Iris pigment epithelial cell (primary cell): ENCODE measurements at places on chromosomes 2 and 18.

DNA sequence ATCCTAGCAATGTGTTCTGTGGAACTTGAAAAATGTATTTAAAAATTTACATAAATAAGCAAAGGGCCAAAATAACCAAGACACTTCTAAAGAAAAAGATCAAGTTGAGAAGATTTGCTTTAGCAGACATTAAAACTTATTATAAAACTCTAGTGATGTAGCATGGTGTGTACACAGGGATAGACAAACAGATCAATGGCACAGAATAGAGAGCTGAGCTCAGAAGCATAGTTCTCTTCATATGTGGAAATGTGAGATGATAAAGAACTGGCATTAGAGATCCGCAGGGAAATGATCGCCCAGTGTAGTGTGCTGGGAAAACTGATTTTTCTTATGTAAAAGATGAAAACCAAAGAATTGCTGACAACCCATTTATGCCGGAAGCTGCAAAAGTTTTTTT is 39.4 kb downstream of the SERPINB8 start:
- no peak for DNase-seq

DNA sequence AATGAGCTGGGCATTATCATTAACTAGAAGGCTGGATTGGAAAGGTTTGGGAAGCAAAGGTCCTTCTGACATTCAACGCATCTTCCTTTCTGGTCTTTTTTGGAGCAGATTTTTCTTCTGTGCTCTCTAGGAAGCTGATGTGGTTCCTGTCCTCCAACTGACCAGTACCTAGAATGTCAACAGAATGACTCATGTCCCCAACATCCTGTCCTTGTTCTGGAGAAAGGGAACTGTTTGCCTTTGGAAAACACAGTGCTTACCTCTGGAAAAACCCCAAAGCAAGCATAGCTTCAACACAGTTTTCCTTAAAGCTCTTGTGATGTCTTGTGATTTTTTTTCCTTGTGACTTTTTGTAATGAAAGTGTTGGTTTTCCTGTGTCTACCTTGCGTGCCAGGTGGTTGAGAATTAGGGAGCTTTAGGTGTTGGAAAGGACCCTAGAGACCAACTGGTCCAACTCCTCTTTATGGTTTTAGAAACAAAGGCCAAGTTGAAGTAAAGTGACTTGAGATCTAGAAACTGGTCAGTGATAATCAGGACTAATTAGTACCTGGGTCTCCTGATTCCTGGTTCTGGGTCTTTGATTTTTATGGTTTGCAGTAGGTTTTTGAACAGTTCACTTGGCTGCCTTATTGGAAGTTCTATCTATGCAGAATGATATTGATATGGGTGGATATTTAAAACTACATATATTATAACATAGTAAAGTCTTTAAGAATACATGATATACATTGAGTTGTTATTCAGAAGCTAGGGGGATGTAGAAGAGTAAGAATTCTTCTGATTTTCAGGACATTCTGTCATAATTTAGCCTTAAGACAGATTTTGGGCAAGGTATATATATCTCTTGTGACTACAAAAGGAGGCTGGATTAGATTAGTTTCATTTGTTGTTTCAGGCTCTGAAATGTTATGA is 70.5 kb downstream of the FMNL2 start:
- DNase-seq: no peak

DNA sequence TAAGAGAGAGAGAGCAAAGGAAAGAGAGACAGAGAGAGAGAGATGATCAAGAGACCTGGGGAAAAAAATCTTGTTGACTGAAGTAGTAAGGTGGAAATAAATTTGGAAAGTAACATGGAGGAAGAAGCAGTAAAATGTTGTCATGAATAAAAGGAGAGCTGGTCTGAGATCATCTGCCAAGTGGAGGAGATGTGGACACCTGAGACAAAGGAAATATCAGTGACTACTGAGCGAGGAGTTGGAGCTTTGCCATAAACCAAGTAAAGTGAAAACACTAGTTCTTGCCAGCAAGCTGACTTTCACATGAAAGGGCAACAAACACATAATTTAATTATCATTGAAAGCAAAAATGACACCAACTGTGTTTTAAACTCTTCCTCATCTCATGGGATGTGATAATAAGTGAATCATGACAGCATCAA is 49.0 kb upstream of the DSG1 start:
- DNase-seq: peak; percentile 7

- DNase-seq: no peak
Measured at GRCh38 chr18:59674903-59675270, 22.3 kb downstream of the CCBE1 start.

DNA sequence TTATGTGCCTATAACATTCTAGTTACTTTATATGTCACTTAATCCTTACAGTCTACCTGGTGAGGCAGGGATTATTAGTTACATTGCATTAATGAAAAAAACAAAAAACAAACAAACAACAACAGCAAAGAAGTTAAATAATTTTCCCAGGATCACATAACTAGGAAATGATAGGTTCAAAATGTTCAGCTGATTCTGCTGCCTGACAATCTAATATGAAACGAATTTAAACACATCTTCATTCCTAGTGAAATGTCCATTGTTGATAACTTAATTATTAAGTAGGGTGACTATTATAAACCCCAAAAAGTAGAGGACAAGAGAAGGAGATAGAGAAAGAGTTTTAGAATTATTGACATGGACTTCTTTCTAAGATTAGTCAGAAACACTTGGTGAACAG is 22.6 kb downstream of the HOXD1 start:
- no peak for DNase-seq

- peak; percentile 53 for DNase-seq
Measured at GRCh38 chr2:133040170-133040569, 370.2 kb upstream of the LYPD1 start.

DNA sequence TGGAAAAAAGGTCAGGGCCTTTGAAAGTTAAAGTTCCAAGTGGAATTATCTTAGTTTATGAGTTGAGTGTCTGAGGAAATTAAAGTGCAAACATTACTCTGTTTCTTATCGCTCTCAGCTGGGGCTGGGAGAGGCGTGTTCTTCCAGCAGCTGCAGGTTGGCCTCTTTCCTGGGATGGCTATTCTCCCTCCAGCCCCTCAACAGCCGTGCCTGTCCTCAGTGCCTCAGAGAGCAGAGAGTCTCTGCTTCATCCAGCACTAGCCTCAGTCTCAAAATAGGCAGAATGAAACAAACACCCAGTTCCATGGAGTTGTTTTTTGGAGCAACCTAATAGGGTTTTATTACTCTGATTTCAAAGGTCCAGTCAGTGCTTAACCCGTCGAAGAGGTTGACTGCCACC is 298.1 kb downstream of the GALR1 start:
- no peak for DNase-seq

GRCh38 chr18:40935423-40935822 is 1019.6 kb upstream of the PIK3C3 start:
- DNase-seq: peak; percentile 42

- DNase-seq: peak; percentile 22
Measured at GRCh38 chr2:83051538-83052170, 1407.4 kb downstream of the SUCLG1 start.

DNA sequence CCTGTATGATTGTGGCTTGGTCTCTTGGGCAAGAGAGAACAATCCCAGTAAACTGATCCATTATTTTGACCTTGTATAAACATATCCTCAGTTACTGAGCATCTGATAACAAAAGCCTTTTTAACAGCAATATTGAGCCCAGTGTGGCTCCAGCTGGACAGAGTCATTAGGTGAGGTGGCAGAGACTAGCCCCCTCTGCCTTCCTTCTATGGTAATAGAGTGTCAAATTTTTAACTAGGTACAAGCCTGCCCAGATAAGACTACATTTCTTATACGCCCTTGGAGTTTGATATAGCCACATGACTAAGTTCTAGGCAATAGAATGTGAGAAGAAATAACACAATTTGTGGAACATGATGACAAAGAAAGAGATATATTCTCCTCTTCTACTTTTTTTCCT is 56.2 kb downstream of the HNMT start:
- no peak for DNase-seq

DNA sequence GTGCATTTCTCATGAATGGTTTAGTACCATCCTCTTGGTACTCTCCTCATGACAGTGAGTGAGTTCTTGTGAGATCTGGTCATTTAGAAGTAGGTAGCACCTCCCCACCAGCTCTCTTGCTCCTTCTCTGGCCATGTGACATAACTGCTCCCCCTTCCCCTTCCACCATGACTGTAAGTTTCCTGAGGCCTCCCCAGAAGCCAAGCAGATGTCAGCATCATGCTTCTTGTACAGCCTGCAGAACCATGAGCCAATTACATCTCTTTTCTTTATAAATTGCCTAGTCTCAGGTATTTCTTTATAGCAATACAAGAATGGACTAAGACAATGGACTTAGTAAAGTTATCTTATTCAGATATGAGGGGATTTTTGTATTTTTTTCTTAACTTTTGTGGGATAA is 43.0 kb downstream of the FTCDNL1 start:
- no peak for DNase-seq

- DNase-seq: no peak
Measured at GRCh38 chr2:184294831-184295230, 303.5 kb upstream of the ZNF804A start.

- DNase-seq: peak; percentile 66
Measured at GRCh38 chr2:191165176-191165643, 14.4 kb upstream of the STAT4 start.

DNA sequence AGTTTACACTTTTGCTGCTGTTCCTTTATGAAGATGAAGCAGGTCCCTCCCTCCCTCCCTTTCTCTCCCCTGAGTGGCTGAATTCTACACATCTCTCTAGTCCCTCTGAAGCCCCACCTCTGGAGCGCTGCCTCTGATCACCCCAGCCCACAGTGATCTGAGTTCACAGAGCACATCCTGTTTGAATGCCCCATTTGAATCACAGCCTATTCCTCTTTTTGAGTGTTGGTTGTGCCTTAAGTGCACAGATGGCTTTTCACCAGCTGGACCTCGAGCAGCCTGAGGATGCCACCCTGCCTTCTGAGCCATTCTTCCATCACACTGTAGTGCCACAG is 87.1 kb downstream of the ITGB1BP1 start:
- DNase-seq: peak; percentile 78

DNA sequence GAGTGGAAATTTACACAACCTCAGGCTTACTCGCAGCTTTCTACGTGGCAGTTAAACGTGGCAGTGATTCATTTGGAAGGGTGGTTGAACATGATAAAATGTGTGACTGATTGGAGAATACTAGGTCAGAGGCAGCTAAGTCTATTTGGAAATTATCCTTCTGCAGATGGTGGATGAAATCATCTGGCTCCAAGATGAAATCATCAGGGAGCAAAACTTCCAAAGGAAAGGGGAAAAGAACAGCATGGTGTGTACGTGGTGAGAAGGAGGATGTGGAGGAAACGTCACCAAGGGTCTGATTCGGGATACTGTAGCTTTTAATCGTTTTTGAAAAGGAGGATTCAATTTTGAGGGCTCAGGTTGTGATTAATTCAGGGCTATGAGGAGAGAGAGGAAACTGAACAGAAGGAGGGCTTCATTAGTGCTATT is 47.9 kb downstream of the COL3A1 start:
- peak; percentile 96 for DNase-seq

- no peak for DNase-seq
Measured at GRCh38 chr2:1647417-1648240, 96.7 kb downstream of the PXDN start.

GRCh38 chr2:126600742-126601141 is 55.2 kb upstream of the GYPC start:
- DNase-seq: no peak

DNA sequence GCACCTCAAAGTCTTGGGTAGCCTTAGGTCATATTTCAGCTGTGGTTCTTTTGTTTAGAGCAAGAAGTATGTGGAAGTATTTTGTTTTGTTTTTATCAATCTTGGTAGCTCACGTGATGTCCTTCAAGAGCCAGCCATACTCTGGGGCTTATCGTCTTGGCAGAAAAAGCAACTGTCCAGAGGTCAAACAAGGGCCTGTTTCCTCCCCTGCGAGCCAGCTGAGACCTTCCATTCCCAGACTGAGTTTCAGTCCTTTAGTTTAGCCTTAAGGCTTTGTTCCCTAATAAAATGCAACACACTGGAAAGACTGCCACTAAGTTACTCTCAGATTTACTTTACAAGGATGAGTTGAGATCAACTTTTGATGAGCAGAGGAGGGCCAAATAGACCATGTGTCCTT is 63.5 kb downstream of the TXNL1 start:
- peak; percentile 77 for DNase-seq

GRCh38 chr2:127020536-127020935 is 86.4 kb downstream of the BIN1 start:
- no peak for DNase-seq

- DNase-seq: peak; percentile 23
Measured at GRCh38 chr2:217746808-217747207, 256.0 kb downstream of the TNS1 start.

DNA sequence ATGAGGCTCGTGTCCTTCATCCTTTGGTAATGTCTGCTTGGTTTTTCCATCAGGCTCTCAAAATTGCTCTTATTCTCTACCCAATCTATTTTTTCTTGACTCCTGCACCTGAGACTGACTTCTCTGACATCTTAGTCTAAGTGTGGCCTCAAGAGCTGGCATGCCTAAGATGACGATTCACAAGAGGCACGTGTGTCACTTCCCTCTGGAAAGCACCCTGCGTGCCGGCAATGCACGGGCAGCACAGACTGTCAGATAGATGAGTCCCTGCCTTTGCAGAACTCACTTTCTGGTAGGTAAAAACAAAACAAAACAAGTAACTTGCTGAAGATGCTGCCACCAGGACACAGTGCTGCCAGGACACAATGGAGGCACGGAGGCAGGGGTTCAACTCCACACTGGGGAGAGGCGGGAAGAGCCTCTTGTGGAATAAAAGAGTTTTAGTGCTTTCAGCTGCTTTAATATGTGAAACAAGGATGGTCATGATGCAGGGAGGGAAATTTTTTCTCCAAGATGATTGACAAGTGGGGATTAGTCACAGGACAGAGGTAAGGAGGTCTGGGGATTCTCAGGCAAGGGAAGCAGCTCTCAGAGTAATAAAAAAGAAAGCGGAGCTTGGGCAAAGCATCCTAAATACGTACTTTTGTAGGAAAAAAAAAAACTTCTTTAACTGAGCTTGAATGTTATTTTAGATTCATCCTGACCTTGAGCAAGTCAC is 27.3 kb downstream of the CYB5A start:
- no peak for DNase-seq

- DNase-seq: peak; percentile 66
Measured at GRCh38 chr2:212940816-212941215, 210.6 kb downstream of the IKZF2 start.
